ENCODE measurements at places on chromosomes 1 and 21.

DNA sequence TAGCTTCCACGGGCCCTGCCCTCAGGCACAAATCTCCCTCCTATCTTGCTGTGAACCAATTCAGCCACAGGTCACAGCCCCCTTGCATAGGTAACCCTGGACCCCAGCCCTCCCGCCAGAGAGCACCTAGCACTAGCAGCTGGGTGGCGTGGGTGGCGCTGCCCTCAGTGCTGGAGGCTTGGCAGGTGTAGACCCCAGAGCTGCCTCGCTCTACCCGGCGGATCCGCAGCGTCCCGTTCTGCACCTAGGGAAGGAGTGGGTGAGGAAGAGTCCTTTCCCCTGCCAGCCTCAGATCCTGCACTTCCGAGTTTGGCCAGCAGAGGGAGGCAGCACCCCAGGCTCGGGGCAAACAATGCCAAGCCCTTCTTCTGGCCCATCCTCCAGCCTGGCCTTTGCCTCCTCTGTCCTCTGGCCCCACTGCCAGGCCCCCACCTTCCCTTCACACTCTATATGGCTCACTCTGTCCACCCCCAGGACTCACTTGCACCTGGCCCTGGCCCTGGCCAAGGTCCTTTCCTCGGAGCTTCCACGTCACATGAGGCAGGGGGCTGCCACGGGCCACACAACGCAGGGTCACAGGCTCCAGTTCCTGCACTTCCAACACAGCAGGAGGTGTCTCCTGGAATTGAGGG, 9.0 kb downstream of the IGSF9 start:
- peak; percentile 73 for ATAC-seq

DNA sequence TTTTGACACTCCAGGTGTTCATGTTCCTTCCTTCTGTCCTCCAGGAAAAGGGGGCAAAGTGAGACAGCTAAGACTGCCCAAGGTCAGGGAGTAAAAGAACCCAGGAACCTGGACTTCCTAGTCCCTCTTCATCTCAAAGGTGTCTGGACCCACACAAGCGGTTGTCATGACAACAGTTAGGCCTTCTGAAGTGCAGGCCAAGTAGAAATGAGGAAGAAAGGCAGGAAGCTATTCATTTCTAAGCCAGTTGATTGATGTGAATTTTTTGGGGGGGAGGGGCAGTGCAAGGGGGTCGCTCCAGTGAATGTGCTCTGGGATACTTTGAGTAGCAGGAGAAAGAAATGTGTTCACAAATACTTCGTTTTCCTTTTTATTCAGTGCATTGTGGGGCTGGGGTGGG, 114.3 kb downstream of the NAV1 start:
- ATAC-seq = no peak

- no peak for ATAC-seq
These were observed 1.2 kb upstream of the A3GALT2 start for GRCh38 chr1:33322109-33322508.

DNA sequence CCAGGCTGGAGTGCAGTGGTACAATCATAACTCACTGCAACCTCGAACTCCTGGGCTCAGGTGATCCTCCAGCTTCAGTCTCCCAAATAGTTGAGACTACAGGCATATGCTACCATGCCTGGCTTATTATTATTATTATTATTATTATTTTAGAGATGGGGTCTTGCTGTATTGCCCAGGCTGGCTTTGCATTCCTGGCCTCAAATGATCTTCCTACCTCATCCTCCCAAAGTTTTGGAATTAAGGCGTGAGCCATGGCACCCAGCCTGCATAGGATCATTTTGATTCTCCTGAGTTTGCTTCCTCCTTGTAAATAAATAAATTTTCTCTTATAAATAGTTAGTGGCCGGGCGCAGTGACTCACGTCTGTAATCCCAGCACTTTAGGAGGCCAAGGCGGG, 6.2 kb downstream of the DDI2 start:
- no peak for ATAC-seq

DNA sequence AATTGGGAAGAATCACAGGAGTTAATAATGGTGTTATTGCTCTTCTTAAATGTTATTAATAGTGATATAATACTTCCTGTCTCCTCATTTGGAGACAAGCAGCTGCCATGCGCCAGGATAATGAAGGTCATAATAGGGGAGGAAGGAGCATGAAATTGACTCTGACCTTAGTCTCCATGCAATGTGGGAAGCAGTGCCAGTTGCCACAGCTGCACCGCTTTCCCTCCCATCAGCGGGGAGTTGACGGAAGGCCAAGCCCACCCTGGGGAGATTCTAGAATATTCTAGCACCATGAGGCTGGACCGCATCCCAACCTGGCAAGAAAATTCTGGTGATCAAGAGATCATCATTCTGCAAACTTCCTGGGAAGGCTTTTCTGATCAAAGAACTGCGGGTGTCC, 11.0 kb upstream of the OLIG1 start:
- no peak for ATAC-seq

- ATAC-seq = no peak
These were observed 52.7 kb downstream of the AGPAT3 start for GRCh38 chr21:43917515-43918384.

- ATAC-seq = peak; percentile 94
These were observed 46.2 kb upstream of the BCL9 start for GRCh38 chr1:147494998-147495580.

GRCh38 chr1:1132956-1133750, 17.3 kb upstream of the C1orf159 start:
- ATAC-seq = no peak

- ATAC-seq = no peak
These were observed 20.9 kb downstream of the SH2D2A start for GRCh38 chr1:156795787-156796186.

- ATAC-seq = no peak
These were observed 30.6 kb upstream of the SLC30A10 start for GRCh38 chr1:219958875-219959417.

DNA sequence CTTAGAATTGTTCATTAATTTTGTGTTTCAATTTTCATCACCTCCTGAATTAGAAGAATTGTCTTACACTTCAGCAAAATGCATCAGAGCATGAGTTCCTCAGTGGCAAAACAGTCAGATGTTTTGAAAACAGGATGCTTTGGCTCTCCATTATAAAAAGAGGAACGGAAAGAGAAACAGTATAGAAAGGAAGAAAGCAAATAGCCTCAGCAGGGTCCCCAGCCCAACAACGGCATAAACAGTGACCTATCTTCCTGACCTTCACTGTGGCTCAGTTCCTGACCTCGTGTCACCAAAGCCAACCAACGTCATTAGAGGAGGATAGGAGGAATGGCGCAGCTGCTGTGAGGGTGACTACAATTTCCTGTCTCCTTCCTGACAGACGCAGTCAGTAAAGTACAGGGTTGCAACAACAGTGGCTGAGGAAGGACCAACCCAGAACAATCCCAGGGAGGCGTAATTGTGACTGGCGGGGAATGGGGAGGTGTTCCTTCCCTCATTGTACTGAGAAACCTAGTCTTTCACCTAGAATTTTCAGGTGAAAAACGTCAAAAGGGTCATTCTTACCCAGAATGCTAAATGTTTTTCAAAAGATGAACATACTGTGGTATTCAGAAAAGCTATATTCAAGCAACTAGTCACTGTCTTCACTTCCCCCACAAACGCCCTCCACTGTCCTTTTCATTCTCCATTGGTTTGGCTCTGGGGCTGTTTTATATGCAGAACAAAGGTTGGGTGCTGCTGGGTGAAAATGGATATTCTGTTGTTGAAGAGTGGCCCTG, 197.9 kb upstream of the SGIP1 start:
- peak; percentile 68 for ATAC-seq

GRCh38 chr1:87584586-87584985, 255.9 kb downstream of the LMO4 start:
- no peak for ATAC-seq

GRCh38 chr1:44237721-44238457, 24.6 kb downstream of the DMAP1 start:
- peak; percentile 44 for ATAC-seq

GRCh38 chr1:245444147-245444828, 289.5 kb downstream of the KIF26B start:
- no peak for ATAC-seq

DNA sequence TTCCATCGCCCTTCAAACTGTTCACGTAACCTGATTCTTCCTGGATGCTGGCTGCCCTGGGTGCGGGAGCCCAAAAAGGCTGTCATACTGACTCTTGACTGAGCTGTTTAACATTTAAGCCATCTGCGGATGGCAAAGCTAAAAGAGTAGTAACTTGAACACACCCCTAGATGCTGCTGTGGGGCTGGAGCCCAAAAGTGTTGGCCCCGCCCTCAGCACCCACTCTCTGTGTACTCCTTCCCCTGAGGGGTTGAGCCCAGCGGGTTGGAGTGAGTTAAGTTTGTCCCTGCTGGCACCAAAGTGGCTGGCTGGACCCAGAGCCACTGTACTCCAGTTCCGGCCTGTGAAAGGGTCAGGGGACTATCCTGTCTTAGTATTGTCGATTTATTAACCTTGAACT, 640.6 kb downstream of the PTPRU start:
- no peak for ATAC-seq

GRCh38 chr1:32816676-32817158, 441 bp downstream of the YARS1 start:
- peak; percentile 0 for ATAC-seq

GRCh38 chr1:15370268-15370667, 39.4 kb upstream of the EFHD2 start:
- ATAC-seq = no peak

- ATAC-seq = peak; percentile 98
These were observed 106.7 kb downstream of the CAMTA1 start for GRCh38 chr1:6891781-6892579.

- no peak for ATAC-seq
These were observed 34.5 kb downstream of the PROX1 start for GRCh38 chr1:214022229-214022791.

- ATAC-seq = no peak
These were observed 12.9 kb upstream of the KPNA6 start for GRCh38 chr1:32094746-32095521.

DNA sequence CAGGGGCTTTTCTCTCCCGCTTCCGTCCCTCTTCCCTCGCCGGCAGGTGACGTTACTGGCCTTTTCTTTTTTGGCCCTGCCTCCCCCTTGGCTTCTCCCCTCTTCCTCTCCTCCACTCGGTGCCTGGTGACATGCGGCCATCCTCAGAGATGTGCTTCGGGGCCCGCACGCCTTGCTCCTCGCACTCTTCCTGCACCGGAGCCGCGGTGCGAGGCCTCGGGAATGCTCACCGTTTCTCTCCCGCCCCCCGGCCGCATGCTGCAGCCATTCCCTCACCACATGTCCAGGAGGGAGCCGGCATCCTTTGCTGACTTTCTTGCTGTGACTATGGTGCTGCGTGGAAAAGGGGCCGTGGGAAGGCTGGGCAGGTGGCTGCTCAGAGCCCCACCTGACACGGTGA, 39.3 kb downstream of the PDE9A start:
- no peak for ATAC-seq

DNA sequence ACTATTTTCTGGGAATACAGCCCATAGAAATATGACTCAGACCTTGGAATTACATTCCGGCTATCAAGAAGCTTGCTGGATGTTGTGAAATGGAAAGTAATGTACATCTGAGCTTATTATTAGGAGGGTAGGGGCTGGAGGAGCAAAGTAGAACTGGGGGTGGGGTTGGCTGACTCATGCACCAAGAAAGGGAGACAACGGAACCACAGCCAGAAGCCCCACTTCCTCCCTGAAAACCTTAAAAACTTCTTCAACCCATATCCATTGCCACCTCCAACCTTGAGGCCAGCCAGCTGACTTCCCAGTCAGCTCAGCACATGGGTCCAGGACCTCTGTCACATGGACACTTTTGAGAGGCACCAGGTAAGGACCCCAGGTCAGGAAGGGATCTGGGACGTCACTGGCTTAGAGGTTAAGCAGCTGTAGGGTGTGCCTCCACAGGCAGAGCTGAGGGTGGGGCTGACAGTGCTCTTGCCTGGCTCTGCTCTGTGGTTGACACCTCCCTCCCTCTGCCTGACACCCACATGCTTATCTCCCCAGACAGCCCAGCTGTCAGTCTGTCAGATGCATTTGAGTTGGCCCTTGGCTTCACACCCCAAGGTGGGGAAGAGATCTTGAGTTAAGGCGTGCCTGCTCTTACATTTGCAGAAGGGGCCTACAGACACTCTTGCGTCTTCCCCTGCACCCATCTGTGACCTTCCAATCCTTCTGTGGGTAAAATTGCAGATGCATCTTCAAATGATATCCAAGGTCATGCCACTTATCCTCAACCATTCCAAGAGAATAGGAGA, 5.7 kb upstream of the ZNF683 start:
- peak; percentile 98 for ATAC-seq

- ATAC-seq = no peak
These were observed 6.2 kb downstream of the ADSS2 start for GRCh38 chr1:244445320-244446181.

- ATAC-seq = no peak
These were observed 13.9 kb upstream of the LAX1 start for GRCh38 chr1:203751051-203751450.

- no peak for ATAC-seq
These were observed 12.0 kb upstream of the SYT14 start for GRCh38 chr1:209926045-209926444.

DNA sequence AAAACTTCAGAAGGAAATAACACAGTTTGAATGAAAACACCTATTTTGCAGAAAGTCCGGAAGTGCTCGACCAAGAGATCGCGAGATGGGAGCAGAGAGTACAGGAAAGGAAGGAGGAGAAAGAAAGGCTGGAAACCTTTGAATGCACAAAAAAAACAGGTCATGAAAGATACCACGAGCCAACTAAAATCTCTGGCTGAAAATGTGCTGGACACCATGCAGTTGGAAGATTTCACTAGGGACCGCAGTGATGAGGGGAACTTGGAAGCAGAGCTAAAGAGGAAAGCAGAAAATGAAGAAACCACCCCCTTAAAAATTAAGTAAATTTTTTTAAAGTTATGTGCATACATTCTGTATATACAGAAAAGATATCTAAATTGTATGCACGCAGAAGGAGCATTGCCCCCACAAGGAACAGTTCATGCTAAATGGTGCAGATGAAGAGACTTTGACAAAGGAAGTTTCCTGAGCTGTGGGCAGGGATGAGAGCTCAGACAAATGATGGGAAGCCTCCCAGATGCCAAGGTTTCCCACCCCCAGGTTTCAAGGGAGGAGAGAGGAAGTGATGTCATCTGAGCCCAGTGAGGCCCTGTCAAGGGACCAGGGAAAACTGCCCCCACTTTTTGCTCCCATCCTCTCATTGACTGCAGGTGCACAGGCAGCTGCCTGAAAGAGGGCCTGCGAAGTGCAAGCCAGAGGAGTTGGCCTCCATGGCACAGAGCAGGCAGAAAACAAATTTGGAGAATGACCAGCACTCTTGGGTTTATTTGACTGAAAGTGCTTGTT, 52.5 kb downstream of the ETS2 start:
- no peak for ATAC-seq

- no peak for ATAC-seq
These were observed 84.4 kb downstream of the MACF1 start for GRCh38 chr1:39288735-39289465.

GRCh38 chr1:36961062-36961615, 73.2 kb downstream of the GRIK3 start:
- no peak for ATAC-seq

DNA sequence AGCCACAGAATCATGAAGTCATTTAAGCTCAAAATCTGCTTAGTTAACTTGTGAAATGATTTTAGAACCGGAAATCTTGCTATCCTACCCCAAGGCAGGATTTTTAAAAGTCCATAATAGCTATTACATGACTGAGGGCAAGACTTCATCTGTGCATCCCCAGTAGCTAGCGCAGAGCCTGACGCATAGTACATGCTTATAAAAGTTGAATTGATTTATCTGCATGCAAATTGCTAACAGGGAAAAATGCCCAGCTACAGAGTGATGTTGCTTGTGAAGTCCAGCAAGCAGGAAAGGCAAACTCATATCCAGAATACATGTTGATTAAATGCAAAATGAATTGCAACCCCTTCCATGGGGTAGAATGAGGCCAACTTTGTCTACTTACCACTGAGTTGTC, 8.1 kb upstream of the MAP1LC3C start:
- no peak for ATAC-seq

- no peak for ATAC-seq
These were observed 1.5 kb downstream of the NBL1 start for GRCh38 chr1:19645411-19646251.
